Stimulated activated CD8-positive, alpha-beta memory T cell treated with anti-CD3 and anti-CD28 coated beads, Interleukin-7, amount 100 ng/mL, for 24 hours (primary cell): ENCODE measurements at places on chromosomes 1 and 21.
A peak's percentile ranks its signal among the peaks of the same experiment; 100 is the strongest.

GRCh38 chr21:20258542-20258941 lies 739.7 kb upstream of the NCAM2 start:
- DNase-seq = no peak

- DNase-seq = no peak
Measured at GRCh38 chr1:64471218-64472039, 1.5 kb downstream of the CACHD1 start.

GRCh38 chr1:118132000-118132399 lies 53.0 kb downstream of the SPAG17 start:
- no peak for DNase-seq

- no peak for DNase-seq
Measured at GRCh38 chr1:13538832-13539231, 25.0 kb upstream of the LRRC38 start.

- DNase-seq = no peak
Measured at GRCh38 chr1:222299524-222299923, 248.4 kb downstream of the HHIPL2 start.

DNA sequence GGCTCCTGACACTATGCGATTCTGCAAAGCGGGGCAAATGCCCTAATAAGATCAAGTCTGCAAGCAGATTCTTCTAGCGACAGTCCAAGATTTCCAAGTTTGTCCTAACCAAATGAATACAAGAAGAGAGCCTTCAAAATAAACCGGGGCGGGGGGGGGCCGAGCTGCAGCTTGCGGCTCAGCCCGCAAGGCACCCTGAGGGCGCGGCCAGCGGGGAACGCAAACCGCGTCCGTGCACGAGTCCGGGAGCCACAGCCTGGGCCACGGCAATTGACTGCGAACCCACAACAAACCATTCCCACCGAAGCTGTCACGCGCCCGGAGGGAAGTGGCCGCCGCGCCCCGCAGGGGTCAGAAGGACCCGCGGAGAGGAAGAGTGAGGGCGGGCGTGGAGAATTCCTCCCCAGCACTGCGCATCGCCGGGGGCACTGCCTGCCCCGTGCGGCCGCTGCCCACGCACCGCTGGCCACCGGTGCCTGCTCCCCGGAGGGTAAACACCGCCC lies 687 bp downstream of the TGFBR3 start:
- DNase-seq = no peak

- DNase-seq = no peak
Measured at GRCh38 chr1:87084244-87084836, 169.9 kb downstream of the HS2ST1 start.

DNA sequence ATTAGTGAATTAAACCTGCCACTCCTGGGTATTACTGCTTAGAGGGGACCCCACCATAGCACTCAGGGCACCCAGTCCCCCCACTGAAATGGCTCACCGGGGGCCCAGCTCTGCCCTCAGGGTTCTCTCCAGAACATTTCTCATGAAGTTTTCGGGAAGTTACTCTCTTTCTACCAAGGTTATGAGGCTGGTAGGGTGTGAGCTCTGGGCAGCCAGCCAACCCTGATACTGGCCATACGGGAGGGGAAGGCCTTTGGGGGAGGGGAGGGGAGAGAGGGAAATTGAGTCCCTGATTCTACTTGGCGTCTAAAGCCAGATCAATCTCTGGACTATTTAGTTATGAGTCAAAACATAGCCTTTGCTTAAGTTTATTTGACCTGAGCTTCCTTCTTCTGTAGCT lies 12.9 kb upstream of the PDE9A start:
- DNase-seq = no peak

DNA sequence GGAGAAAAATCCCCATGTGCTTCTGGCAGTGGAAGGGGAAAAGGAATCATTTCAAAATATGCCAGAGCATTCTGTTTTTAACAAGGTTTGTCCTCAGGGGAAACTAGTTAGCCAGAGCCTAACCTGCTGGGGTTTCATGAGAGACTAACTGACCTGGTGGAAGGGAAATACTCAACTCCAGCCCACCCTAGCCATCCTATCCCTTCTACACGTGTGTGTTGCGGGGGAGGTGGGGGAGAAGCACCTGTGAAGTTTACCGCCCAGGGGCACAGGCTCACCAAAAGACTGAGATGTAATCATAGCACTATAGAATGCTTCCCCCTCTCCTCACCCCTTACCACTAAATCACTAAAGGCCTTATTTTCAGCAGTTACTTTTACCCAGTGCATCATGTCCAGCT lies 139.5 kb downstream of the GRIK3 start:
- no peak for DNase-seq

DNA sequence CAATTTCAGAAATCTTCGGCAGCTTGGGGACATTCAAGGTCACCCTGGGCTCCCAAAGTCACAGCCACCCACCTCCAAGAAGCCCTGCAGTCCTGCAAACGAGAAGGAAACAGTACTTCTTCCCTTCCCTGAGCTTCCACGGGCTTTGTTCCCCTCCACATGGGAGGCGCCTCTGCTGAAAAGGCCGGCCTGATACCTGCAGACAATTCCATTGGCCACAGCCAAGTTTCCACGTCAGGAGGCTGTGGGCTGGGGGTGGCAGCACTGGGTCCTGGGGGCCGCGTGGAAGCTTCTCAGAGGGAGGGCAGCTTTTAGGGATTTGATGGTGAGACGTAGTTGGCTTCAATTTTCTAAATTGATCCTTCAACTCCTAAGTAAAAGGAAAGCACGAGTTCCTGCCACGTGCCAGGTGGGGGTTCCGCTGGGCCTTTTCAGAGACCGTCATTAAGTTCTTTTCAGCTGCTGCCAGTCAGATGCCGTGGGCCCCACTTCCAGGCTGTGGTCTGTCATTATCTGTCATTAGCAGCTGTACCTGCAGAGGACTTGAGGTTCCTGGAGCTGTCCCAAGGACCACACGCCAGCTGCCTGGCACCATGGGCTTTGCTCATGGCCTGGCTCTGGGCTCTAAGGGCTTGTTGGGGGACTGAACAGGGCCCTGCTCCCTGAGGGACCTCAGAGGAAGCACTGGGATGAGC lies 98.7 kb downstream of the CRYAA start:
- DNase-seq = no peak

- no peak for DNase-seq
Measured at GRCh38 chr1:14763977-14764376, 165.5 kb downstream of the KAZN start.

DNA sequence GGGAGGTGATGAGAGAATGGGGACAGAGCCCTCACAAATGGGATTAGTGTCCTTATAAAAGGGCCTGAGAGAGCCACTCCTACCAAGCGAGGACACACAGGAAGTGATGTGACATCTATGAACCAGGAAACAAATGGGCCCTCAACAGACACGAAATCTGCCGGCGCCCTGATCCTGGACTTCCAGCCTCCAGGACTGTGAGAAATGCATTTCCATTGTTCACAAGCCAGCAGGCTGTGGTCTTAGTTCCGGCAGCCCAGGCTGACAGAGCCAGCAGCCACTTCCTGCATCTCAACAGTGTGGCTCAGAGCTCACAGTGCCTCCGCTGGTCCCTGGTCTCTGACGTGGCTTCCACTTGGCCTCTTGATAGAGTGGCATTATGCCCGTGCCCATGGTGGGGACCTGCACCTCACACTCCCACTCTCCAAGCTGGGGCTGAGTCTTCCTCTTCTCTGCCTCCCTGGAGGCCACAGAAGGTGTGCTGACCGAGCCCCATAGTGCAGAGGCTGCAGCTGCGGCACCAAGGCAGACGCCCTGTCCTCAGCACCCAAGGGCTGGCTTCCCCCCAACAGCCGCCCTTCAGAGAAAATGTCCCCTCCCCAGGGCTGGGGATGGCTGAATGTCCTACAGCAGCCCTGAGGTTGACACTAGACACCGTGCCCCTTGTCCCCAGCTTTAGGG lies 44.9 kb downstream of the ACOT7 start:
- DNase-seq = no peak

DNA sequence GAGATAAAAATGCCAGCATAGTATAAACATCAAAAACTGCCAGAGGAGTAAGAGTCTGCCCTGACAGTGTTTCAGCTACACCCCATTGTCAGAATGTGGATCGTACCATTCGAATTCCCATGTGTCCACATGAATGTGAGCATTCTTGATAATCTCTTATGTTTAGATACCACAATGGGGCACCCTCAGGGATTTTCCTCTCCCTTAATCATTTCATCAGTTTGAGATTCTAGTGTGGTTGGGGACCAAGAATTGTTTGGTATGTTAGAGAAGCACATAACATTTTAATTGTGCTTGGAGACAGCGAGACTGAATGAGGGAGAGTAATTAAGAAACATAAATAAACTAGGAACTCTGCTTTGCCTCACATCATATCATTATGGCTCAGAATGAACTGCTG lies 120.2 kb downstream of the ZC3H11B start:
- DNase-seq = no peak

- DNase-seq = no peak
Measured at GRCh38 chr1:81733480-81733879, 67.3 kb upstream of the ADGRL2 start.

- DNase-seq = no peak
Measured at GRCh38 chr1:26994787-26995517, 1.5 kb downstream of the TRNP1 start.

DNA sequence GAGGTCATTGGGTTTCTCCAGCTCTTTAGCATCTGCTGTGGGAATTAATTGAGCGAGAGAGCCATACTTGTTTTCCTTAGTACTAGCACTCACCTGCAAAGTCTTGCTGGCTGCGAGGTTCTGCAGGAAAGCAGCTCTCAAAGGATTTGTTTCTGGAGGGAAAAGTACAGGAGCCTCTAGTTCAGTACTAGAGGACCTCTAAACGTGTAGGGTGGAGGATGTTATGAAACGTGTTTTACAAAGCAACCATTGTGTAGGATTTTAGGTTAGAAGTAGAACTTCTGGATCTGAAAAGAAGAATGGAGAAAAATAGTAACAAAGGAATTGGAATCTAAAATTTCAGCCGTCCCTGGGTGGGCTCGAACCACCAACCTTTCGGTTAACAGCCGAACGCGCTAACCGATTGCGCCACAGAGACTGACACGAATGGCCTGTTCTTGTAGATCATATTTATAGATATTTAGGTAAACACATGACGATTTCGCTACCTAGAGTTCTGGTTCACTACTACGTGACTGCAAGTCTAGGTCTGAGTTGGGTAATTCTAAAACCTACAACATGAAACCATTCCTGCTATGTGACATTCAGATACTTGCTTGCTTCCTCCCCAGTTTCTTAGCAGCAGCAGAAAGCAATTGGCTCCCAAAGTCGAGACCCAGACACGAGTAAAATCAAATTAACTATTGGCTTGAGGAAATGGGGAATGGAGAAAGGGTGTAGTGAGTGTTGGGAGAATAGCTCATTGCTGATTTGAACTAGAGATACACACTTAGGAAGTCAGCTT lies 60.2 kb upstream of the CFAP126 start:
- DNase-seq = peak; percentile 27

DNA sequence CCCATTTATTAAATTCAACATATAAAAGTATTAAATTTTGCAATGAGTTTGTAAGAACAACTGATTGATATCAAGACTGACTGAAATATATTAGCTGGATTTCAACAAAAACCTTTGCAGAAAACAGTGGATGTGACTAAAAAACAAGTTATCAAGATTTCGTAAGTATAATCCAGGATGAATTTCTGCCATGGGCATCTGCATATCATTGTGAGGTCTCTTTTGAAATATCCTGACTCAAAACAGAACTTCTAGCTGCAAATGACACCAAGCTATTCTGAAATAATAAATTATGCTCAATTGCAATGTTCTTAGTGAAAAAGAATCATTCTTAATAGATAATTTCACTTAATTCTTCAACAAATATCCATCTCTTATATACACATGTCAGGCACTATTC lies 52.6 kb downstream of the CD34 start:
- no peak for DNase-seq

- DNase-seq = no peak
Measured at GRCh38 chr1:110309139-110309538, 30.0 kb upstream of the RBM15 start.
